NCI-H524 (cell line): ENCODE measurements at places on chromosomes 1 and 21.

GRCh38 chr1:234643111-234643849 lies 33.3 kb upstream of the IRF2BP2 start:
- no peak for DNase-seq

DNA sequence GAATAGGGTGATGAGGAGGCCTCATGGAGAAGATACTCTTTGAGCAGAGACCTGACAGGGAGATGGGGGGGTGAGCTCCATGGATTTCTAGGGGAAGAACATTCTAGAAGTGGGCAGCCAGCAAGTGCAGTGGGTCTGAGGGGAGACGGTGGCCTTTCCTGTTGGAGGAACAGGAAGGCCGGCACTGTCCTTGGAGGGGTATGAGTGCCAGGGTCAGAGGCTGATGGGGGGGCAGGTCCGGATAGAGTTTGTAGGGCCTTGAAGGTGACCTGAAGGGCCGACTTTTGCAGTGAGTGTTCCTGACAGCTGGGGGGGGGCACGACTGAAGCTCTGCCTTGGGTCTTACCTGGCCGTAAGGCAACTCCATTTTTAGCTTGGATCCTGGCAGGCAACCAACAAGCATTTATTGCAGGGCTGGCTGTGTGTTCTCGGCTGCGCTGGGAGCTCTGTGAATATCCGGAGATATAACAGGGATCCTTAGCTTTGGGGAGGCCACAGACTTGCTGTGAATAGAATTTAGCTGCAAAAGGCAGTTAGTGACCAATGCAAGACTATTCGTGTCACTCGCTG lies 130.6 kb downstream of the MRPS6 start:
- no peak for DNase-seq

DNA sequence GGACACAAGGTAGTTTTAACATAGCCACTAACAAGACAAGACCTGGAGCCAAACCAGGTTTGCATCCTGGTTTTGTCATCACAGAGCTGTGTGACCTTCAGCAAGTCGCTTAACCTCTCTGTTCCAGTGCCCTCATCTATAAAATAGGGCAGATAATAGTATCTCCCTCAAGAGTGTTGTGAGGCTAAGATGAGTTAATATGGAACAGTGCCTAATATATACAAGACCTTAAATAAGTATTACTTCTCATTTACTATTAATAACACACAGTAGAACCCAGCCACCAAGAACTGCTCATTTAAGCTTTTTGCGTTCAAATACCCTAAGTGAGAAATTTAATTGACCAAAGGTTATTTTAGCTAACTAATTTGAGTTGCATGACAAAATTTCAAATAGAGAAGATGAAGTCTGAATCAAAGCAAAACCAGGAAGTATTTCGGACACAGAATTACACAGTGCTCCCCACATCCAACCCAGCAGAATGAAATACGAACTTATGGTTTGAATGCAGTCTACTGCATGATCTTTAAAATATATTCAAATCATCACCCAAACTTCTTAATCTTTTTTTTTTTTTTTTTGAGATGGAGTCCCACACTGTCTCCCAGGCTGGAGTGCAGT lies 123.9 kb upstream of the KRTAP19-8 start:
- DNase-seq, result no peak

GRCh38 chr1:36691374-36691773 lies 208.7 kb upstream of the CSF3R start:
- no peak for DNase-seq

GRCh38 chr1:211726467-211726995 lies 51.1 kb upstream of the NEK2 start:
- DNase-seq, result peak; percentile 27

DNA sequence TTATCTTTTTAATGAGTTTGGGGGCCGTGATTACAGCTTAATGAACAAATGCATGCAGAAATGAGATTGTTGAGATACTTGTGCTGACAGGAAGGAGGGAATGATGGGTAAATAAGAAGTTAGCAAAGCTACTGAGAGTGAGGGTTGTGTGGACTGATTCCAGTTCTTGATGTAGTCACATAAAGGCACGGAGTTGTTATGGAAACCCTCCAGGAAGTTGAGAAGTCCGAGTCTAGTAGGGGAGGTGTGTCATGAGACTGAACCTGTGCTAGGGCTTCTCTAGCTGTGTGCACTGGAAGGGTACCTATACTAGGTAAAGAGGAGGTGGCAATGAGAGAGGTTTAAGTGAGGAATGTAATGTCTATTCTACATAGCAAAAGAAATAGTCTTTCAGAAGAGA lies 475.7 kb downstream of the USP25 start:
- DNase-seq, result no peak

- no peak for DNase-seq
These were observed 273.3 kb downstream of the OLFM3 start for GRCh38 chr1:101723415-101723814.

DNA sequence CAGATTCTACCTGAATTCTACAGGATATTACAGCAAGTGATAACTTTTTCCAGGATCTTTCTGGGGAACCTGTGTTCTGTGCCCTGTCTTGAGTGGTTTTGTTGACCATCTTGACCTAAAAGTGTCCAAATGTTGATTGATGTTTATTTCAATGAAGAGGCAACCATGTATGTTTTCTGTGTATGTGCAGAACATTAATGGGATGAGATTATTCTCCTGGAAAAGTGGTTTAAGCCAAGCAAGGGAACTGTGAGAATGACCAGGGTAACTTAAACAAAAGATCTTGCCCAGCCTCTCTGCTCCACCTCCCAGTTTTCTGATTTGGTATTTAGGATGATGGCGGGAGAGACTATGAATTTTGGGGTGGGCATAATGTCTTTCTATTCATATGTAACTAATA lies 1.0 kb upstream of the SAMD13 start:
- DNase-seq, result no peak

- DNase-seq, result peak; percentile 47
These were observed 44.8 kb downstream of the OLFML3 start for GRCh38 chr1:114024049-114024448.

GRCh38 chr1:24202987-24203386 lies 15.9 kb upstream of the IFNLR1 start:
- no peak for DNase-seq

DNA sequence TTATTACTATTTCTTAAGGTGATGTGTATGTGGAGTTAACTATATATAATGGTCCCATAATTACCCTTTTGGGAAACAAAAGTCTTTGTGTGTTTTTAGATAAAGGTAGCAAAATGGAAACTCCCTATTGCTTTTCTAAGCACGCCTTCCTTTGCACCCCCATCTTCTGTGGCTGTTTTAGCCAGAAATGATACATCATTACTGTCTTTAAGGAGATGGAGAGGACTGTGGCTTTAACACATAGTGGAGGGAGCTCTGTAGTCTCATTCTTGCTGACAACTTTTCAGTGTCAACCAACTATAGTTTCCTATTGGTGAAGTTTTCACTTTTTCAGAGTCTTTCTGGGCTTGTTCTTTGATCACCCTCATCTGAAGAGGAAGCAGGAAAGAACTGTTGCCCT lies 1.0 kb downstream of the APOBEC4 start:
- no peak for DNase-seq

DNA sequence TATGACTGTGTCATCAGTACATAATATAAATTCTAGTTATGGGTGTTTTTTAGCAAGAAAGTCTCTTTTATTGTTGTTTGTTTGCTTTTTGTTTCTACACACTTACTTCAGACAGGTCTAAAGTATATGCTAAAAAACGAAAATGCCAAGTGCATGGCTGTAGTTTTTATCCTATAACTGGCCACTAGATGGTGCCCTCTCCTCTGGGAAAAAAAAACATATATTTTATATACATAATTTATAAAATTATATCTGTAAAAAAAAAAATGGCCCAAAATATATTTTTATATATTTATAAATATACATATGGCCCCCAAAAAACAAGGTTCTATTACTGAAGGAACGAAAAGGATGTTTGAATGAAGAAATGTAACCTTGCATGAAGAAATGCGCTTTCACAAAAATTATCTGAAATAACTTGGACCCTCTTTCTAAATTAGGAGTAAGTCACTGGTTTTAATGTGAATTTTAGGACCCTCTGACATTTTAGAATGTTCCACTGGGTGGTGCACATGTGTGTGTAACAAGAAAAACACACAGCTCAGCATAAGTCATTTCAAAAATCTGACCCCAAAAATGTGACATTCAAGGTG lies 93.5 kb downstream of the TTLL7 start:
- DNase-seq, result no peak

DNA sequence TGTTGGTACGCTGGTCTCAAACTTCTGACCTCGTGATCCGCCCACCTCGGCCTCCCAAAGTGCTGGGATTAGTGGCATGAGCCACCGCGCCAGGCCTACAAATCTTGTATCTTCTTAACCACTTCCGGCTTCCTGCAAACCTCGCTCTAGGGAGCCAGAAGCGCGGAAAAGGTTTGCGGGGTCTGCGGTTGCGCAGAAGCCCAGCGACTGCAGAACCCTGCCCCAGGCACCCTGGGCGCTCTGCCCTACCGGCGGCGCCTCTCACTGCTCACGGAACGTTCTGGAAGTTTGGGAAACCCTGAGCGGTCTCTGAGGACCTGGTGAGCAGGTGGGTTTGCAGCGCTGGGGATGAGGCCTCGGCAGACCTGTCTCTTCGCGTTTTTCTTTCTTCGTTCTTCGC lies at the start of gene C1orf146:
Gene C1orf146 (plus strand): TSS at position 195 of the 400 bp plus-strand sequence. CDS start 13,506 bp downstream, outside the sequence.
- no peak for DNase-seq

DNA sequence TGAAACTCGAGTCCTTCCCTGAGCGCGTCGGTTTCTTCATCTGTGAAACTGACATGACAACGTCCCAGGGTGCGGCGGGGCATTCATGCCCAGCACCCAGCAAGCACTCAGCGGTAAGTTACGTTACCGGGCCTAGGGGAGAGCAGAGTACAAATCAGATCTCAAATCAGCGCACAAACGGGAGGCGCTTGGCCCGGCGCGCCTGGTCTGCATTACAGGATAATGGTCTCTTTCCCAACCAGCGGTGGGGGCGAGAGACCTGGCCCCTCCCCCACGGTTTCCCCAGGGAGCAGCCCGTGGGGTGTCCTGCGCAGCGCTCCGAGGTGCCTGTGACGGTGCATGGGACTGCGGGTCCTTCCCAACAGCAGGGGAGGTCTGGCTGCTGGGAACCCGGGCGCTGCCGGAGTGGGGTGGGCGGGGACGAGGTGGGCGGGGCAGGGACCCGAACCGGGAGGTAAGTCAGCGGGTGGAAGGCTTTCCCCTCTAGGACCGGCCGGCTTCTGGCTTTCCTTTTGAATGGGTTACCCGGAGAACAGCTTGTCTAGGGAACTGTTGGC lies 1.0 kb downstream of the TMEM51 start:
- no peak for DNase-seq

DNA sequence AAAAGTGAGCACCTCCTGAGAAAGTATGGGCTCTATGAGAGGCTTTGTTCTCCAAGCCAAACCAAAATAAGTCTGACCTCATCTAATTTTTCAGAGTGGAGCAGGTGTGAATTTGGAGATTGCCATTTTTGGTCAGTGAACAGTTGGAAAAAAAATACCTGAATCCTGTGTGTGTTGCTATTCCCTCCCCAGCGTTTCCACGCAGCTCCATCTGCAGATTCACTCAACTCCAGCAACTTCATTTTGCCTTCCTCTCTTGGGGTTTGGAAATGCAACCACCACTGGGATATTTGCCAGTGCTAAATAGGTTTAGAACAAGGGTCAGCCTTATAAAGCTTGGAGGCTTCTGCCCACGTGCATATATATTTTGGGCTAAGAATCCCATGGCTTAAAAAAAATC lies 11.2 kb downstream of the CASQ2 start:
- DNase-seq, result no peak

- no peak for DNase-seq
These were observed 995 bp upstream of the IPO13 start for GRCh38 chr1:43945674-43946235.

- DNase-seq, result no peak
These were observed 21.9 kb downstream of the MCOLN2 start for GRCh38 chr1:84975035-84975434.

GRCh38 chr1:11664336-11665065 lies 501 bp downstream of the FBXO6 start:
- DNase-seq, result no peak

DNA sequence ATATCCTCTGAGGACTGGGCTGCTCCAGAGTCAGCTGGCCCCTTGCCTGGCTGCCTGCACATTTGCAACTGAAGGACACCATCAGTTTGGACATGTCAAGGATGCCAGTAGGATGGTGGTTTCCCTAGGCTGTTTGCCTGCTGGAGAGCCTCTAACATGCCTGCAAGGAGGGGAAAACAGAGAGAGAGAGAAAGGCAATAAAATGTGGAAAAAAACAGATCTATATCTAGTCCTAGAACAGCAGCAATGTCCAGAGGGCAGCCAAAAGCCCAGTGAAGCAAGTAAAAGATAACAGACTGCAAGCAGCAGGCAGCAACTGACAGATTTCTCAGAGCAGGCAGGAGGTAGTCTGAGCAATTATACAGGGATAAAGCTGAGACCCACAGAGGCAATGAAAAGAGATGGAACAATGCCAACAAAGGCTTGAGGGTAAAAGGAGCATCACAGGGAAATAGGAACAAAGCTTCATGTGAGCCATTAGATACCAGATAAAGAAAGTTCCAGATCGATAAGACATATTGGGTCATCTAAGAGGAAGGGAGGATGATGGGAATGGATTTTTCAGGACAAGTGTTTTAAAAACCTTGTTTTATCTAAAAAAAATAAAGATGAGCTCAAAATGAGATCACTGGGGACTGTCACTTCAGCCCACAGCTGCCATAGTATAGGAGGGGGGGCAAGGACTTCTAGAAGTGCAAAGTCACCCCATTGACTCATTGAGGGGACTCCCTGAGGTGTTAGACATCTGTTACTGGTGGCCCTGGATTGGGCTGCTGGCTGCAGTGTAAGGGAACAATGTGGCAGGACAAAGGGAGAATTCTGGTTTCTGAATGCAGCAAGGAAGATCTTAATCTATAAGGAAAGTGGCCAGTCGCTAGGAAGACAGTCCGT lies 38.6 kb upstream of the GADD45A start:
- peak; percentile 92 for DNase-seq

- no peak for DNase-seq
These were observed 52.6 kb downstream of the S100B start for GRCh38 chr21:46552274-46552673.

DNA sequence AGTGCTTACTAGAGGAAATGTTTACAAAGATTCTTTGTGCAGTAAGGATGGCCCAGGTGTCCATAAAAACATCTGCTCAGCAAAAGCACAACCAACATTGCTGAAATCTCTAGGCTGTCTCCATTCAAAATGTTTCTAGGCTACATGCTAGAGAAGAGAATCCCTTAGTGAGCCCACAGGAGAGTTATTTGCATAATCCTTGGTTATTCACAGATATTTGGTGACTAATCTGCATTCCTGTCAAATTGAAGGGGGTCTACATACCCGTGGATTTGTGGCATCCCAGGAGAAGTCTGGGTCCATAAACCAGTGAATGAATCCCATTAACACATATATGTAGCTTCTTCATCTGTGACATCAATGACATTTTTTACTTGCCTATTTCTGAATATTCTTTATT lies 261.3 kb upstream of the ESRRG start:
- no peak for DNase-seq

- no peak for DNase-seq
These were observed 132.5 kb upstream of the KAZN start for GRCh38 chr1:14466006-14466405.

DNA sequence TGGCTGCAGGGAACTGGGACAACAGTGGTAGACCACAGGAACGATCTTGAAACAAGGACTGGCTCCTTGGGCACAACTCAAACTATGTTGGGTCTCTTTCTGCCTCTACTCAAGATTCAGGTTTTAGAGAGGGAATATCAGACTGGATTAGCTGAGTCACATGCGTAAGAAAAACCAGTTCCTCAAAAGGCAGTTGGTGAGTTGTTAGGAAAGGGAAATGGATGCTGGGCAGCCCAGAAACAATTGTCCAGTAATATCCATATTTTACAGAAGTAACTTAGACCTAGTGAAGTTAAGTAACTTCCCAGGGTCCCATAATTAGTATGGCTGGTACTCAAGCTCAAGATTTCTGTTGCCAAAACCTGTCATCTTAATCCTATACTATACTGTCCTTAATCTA lies 27.0 kb upstream of the TMEM39B start:
- no peak for DNase-seq
